Ascending aorta (tissue), 2 donors: ENCODE measurements at places on chromosomes 6 and 20.

GRCh38 chr6:56714982-56715456 is 72.3 kb upstream of the DST start:
- peak; percentile 73 for DNase-seq

DNA sequence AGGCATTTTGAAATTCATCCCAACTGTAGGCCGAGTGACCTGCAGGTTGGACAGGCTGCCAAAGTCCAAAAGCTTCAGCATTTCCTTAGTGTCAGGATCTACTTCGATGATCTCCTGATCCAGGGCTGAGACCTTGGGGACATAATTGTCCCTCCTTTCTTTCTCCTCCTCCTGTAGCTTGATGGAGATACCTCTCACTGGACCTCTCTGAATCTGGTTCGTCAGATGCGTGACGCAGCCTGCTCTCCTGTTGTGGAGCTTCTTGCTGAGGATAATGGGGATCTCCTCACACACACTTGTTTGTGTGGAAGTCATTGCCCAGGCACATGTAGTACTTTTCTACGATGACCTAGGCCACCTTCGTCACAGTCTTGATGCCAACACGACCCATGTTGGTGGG is 1.5 kb upstream of the MAS1L start:
- no peak for DNase-seq

DNA sequence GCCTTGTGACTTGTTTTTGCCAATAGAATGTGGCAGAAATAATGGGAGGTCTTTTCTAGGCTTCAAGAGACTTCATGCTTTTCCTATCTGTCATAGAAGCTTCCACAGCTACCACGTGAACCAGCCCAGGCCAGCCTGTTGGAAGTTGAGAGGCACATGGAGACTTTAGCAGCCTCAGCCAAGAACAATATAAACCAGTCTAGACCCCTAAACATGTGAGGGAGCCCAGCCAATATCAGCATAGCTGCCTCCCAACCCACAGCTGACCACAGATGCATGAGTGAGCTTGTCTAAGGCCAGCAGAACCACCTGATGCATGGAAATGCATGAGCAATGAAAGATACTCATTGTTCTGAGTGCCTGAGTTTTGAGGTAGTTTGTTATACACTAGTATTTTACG is 540.7 kb upstream of the BTBD3 start:
- DNase-seq, result no peak

GRCh38 chr6:2773449-2773848 is 8.3 kb downstream of the WRNIP1 start:
- no peak for DNase-seq

GRCh38 chr6:49326347-49326746 is 136.7 kb downstream of the MMUT start:
- no peak for DNase-seq

GRCh38 chr6:168028181-168028580 is 30.7 kb downstream of the KIF25 start:
- DNase-seq, result no peak

GRCh38 chr20:58511861-58512260 is 3.3 kb downstream of the APCDD1L start:
- DNase-seq, result no peak

- no peak for DNase-seq
Measured at GRCh38 chr6:147986846-147987245, 355.8 kb upstream of the SASH1 start.

DNA sequence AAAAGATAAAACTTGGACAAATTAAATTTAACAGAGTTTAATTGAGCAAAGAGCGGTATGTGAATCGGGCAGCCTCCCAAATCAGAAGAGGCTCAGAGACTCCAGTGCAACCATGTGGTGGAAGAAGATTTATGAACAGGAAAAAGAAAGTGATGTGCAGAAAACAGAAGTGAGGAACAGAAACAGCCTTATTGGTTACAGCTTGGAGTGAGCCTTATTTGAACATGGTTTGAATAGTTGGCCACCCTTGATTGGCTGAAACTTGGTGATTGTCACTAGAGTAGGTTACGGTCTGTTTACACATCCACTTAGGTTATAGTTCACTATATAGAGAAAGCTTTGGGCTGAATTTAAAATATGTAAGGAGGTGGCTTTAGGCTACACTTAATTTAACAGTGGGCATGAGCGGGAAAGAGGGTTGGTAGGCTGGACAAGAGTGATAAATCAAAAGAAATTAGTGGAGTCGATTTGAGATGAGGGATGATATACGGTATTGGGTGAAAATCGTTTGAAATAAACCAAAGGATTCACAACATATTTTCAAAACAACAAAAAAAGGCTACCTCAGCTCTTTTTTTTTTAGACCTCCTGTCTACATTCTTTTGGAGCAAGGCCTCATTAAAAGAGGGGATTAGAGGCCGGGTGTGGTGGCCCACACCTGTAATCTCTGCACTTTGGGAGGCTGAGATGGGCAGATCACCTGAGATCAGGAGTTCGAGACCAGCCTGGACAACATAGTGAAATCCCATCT is 84.3 kb upstream of the PREP start:
- DNase-seq, result no peak

GRCh38 chr20:1146957-1147356 is 28.6 kb downstream of the PSMF1 start:
- DNase-seq, result no peak

GRCh38 chr20:9503526-9504245 is 10.7 kb upstream of the LAMP5 start:
- no peak for DNase-seq

DNA sequence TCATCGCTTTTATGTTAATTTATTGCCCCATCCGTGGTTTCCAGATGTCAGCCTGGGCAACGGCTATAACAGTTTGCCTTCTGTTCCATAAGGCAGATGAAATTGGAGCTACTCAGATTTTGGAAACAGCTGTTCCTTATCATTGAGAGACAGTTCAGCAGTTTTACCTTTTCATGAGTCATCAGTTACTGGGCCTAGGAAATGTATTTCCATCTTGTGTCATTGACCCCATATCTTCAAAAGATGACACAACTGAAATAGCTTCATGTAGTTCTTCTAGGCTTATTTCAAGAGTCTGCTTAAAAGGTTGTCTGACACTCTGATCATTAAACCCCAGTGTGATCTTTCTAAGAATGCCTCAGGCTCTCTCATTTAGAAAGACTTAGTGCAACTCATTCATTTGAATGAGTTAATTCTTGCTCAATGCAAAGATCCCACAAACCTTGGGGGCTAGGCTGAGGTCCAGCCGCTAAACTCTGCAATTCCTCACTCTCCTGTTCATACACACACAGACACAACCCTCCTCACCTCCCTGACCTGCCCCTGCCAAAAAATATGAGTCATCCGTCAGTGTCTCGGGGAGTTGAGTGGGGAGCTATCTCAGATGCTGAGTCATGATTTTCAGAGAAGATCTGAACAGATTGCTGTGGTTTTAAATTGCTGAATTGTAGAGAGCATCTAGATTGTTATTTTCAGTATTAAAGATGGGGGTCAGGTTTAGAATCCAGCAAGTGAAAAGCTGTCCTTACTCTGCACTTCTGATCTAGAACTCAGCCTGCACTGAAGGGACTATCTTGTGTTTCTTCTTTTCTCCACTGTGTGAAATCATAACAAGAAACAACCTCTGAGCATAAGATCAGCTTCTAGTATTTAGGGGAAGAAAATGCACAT is 61.8 kb downstream of the RPP40 start:
- DNase-seq, result no peak
